ENCODE measurements at places on chromosomes 1 and 21.

- DNase-seq, result no peak
Observed at GRCh38 chr21:41506611-41507520, 1.1 kb downstream of the TMPRSS2 start.

DNA sequence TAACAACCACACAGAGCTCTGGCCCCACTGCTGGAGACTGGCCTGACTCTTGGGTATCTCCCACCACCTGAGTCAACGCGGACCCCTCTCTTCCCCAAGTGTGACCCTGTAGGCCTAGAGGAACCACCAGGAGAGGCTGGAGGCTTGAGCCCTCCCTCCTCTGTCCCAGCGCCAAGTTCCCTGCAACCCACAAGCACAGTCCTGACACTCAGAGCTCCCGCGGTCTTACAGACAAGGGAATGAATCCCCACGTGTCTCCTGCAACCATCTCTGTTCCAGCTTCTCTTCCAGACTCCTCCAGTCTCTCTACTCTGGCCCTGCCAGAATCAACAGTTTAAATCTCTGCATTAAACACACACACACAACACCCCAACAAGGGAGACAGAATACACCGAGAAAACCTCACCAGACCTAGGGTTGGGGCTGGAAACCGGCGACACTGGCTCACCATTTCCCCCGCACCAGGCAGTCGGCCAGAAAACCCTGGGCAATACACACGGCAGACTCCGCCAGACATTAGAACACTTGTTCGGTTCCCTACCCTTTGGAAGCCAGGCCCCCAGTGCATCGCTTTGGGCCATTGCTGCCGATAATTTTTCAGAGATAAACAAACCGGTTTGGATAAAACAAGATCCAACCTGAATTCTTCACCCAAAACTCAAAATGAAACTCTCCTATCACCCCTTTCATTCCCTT is 21.7 kb downstream of the CASZ1 start:
- DNase-seq, result no peak

- DNase-seq, result no peak
Observed at GRCh38 chr1:197572169-197572568, 203.1 kb downstream of the DENND1B start.

DNA sequence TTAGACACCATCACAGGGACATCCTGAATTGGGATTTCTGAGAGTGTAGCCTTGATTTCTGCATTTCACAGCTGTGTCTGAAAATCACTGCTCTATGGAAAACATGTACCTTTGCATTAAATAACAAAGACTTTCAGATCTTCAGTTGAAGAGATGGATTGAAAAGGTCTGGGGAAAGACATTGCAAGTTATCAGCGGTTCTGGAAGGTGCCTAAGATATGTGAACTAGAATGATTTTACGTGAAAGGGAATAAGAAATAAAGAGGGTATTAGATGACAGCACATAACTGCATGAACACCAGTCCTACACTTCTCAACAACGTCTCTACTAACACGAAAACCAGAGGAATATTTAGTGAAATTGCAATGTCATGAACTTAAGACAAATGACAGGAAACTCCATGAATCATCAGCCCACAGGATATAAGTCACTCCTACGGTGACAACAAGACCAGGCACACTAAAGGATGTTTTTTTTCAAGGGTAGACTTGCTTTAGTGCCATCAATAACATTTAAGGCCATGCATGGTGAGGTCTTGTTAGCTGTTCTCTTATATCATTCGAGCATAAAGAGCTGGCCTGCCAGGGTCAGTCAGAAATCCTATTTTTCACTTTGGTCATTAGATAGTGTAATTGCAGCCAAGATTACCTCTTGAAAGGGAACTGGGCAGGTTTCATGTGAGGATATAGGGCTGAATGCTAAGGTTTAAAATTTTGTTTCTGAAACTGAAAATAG is 283.1 kb downstream of the GRIK1 start:
- peak; percentile 22 for DNase-seq

- DNase-seq, result no peak
Observed at GRCh38 chr1:229344937-229345684, 2.3 kb upstream of the CCSAP start.

Data from T-helper 2 cell (primary cell).